ENCODE measurements at places on chromosomes 6 and 20. TPM values are rescaled to one million over a fixed set of nuclear protein-coding genes. Genes with fewer than 3 reads are reported as not detected.

Gene CST8
- polyA plus RNA-seq = not detected

Gene TAB2
- 15.2 TPM for polyA plus RNA-seq

Gene FOXF2
- 0.67 TPM for polyA plus RNA-seq

Gene GABRR1
- 0.85 TPM for polyA plus RNA-seq

Gene CAGE1
- polyA plus RNA-seq = not detected

Gene GSTA1
- polyA plus RNA-seq = not detected

Gene OR2J3
- not detected for polyA plus RNA-seq

Gene TBXT
- polyA plus RNA-seq = not detected

Gene MUC22
- not detected for polyA plus RNA-seq

Gene FRMD1
- polyA plus RNA-seq = 3.1 TPM

Gene CDKN1A
- polyA plus RNA-seq = not detected

Gene C20orf204
- not detected for polyA plus RNA-seq

Gene RFX6
- polyA plus RNA-seq = not detected

Gene MAK
- not detected for polyA plus RNA-seq

Gene ZSCAN12
- polyA plus RNA-seq = 2.2 TPM

Gene RSPH9
- not detected for polyA plus RNA-seq

Gene LST1
- not detected for polyA plus RNA-seq

Gene SYCP2L
- 0.15 TPM for polyA plus RNA-seq

Gene DEFB121
- polyA plus RNA-seq = not detected

Gene RBPJL
- polyA plus RNA-seq = not detected

Gene GGT7
- 0.41 TPM for polyA plus RNA-seq

Gene BMP7
- 1.8 TPM for polyA plus RNA-seq

Gene FOXQ1
- polyA plus RNA-seq = 1.8 TPM

Gene BPIFA1
- not detected for polyA plus RNA-seq

Gene LSM2
- 26.3 TPM for polyA plus RNA-seq

Gene MEI4
- polyA plus RNA-seq = 1.1 TPM

Gene SCRT2
- 0.36 TPM for polyA plus RNA-seq

Gene SLC22A7
- not detected for polyA plus RNA-seq

Gene PTK7
- polyA plus RNA-seq = not detected

Gene RNF182
- polyA plus RNA-seq = 9.5 TPM

Gene XKR7
- 0.04 TPM for polyA plus RNA-seq

Gene EYA4
- polyA plus RNA-seq = not detected

Gene DNMT3B
- not detected for polyA plus RNA-seq

Gene CMTR1
- polyA plus RNA-seq = 5.3 TPM

Gene SRMS
- not detected for polyA plus RNA-seq

Gene PTPRT
- polyA plus RNA-seq = 5.5 TPM

Gene SPATS1
- polyA plus RNA-seq = not detected

Gene ATP9A
- polyA plus RNA-seq = 15.6 TPM

Gene HLA-DOB
- polyA plus RNA-seq = not detected

Gene IRF4
- not detected for polyA plus RNA-seq

Gene CABLES2
- polyA plus RNA-seq = 1.8 TPM

Gene CNR1
- 25.1 TPM for polyA plus RNA-seq

Gene ZBTB24
- 2.9 TPM for polyA plus RNA-seq

Gene CLIC5
- not detected for polyA plus RNA-seq

Measured in Purkinje cell (primary cell).